ENCODE measurements at places on chromosomes 2 and 18. TPM values are rescaled to one million over a fixed set of nuclear protein-coding genes. Genes with fewer than 3 reads are reported as not detected.

The ERFE gene
- polyA plus RNA-seq: 0.61 TPM

The NRP2 gene
- 1.1 TPM for polyA plus RNA-seq

The HOXD4 gene
- polyA plus RNA-seq: 1.8 TPM

The OXER1 gene
- 10.1 TPM for polyA plus RNA-seq

The ALPG gene
- polyA plus RNA-seq: not detected

The IL36RN gene
- polyA plus RNA-seq: not detected

The BIRC6 gene
- 12.4 TPM for polyA plus RNA-seq

Data from pancreas (tissue), 10 donors.